NCI-H1930 (cell line): ENCODE measurements at places on chromosomes 16 and 17.

- no peak for DNase-seq
These were observed 42.0 kb downstream of the BAHCC1 start for GRCh38 chr17:81437191-81437651.

- DNase-seq = no peak
These were observed 10.7 kb upstream of the SMTNL2 start for GRCh38 chr17:4573669-4574068.

DNA sequence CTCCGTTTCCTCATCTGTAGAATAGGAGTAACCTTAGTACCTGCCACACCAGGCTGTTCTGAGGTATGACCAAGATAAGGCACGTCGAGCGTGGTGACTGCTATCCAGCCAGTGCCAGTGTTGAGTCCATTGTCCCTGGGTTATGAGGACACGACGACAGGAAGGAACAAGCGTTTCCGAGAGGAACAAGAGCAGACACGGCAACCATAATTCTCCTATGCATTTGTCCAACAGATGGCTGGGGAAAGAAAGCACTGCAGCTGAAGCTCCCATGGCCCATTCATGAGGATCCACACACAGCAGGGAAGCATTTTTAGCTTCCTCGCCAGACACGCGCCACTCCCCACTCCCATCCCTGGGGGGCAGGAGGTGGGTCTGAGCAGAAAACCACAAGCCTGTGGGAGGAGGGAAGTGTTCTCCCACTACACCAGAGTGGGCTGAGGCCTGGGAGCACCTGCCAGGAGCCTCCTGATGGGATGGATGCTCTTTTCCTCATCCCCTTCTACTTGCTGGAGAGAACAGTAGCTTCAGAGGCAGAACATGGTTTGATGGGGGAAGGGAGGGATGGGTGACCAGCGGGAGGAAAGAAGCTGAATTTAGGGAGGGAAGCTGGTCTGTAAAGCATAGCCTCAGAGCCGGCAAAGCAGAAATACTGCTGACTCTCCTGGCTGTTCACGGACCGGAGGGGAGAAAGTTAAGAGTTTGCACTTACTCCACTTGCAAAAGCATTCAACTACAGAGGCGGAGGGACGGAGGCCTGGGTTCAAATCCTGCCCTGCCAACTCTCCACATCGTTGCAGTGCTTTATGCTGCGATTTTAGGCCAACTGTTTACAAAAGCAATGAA is 2.7 kb downstream of the COTL1 start:
- no peak for DNase-seq

DNA sequence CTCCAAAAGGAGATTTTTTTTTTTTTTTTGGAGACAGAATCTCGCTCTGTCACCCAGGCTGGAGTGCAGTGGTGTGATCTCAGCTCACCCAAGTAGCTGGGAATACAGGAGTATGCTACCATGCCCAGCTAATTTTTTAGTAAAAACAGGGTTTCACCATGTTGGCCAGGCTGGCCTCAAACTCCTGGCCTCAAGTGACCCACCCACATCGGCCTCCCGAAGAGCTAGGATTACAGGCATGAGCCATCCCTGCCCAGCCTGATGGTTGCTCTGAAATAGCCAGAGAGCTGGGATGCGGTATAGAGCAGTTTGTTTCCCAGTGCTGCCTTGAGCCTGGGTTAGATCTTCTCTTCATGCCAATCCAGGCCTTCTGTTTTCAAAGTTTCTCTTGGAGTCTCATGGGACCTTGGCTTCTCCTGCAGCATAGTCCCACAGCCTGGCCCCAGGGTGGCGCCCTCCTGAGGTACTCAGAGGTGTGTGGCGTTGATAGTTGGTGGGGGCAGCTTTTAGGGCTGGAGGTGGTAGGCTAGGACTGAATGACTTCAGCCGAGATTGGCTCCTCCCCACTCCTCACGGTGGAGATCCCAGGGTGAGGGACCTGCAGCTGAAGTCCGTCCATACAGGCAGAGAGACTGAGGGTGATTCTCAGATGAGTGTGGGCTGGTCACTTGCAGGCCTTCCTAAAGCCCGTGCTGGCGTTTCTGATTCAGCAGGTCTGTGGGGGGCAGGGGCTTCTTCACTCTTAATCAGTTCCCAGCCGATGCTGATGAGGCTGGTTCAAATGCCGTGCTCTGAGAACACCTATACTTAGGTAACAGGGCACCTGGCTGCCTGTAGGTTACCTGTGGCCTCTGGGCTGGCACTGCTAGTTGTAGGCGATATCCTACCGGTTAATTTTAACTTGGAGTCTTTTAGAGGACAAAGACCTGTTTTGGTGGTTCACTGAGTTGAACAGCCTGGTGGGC is 52.0 kb downstream of the TNFRSF13B start:
- DNase-seq = no peak

GRCh38 chr17:3915581-3915994 is 677 bp downstream of the P2RX1 start:
- DNase-seq = no peak

GRCh38 chr17:78430892-78431691 is 52.6 kb downstream of the PGS1 start:
- DNase-seq = no peak

DNA sequence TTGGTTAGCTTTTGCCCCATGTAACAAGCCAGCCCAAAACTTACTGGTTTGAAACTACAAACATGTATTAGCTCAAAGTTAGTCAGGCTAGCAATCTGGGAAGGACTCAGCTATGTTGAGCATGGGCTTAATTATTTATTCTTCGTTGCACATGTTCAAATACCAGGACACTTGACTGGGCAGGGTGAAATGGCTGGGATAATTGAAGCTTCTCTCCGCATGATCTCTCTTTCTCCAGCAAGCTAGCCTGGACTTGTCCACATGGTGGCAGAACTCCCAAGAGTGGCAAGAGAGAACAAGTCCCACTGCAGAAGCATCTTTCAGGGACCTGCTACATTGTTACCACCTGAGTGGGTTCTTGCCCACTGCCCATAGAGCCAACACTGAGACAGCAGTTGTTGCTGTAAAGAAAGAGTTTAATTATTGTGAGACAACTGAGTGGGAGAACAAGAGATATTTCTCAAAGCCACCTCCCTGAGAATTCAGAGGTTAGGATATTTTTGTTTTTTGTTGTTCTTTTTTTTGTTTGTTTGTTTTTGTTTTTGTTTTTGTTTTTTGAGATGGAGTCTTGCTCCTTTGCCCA is 16.8 kb upstream of the ATF7IP2 start:
- no peak for DNase-seq

GRCh38 chr17:7589891-7590691 is at the start of gene SOX15:
Gene SOX15 (minus strand): TSS chr17:7590094. CDS start chr17:7589676, 418 bp downstream.
- no peak for DNase-seq

DNA sequence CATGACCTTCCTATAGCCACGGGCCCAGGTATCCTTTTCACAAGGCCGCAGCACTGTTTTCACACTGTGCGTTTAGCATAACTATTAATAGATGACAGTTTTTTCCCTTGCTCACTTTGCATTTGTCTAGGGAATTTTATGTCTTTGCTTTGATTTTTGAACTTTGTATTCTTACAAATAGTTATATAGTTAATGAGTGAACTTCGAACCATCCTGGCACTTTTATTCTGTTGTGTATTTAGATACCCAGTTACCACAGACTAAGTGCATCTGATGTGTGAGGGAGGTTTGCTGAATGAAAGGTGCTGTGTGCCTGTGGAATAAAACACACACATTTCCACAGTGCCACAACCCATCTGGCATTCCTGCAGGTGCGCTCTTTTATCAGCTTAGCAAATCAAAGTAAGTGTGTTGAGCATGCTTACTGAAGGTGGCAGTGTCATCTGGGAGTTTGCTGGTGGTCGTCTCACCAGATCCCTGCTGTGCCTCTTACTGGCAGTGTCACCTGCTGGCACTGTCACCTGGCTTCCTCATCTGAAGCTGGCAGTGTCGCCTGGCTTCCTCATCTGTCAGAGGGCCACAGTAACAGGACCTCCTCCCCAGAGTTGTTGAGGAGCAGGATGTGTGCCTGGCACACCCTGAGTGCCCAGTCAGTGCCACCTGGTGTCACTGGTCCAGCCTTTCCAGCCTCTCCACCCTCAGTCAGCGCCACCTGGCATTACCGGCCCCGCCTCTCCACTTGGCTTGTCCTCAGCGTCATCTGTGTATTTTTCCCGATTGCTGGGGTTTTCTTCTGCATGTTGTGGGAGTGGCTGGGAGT is 37.6 kb downstream of the USP10 start:
- DNase-seq = no peak

DNA sequence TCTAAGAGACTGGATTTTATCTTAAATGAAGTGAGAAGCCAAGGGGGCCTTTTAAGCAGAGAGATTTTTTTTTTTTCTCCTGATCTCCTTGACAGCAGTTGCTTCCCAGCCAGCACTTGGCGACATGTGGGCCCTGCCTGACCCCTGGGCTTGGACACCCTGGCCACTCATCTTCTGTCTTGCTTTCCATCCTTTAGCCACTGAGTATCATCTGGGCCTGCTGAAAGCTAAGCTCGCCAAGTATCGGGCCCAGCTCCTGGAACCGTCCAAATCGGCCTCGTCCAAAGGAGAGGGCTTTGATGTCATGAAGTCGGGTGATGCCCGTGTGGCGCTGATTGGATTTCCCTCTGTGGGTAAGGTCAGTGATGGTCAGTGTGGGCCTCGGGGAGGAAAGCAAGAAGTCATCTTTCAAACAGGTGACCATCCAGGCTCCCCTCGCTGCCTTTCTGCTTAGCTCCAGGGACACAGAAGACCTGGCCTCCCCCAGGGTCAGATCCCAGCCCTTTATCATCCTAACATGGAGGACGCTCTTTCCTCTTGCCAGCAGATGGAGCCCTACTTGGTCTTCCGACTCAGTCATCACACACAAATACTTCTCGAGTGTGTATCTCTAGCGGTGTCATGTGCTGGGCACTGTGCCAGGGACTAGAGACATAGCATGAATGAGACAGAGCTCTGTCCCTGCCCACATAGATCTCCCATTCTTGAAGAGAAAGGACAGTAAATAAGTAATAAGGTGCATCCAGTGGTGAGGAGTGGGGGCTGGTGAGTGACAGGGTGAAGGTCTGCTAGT is 6.1 kb downstream of the DRG2 start:
- DNase-seq = no peak

- DNase-seq = peak; percentile 26
These were observed 9.1 kb upstream of the PPP1R1B start for GRCh38 chr17:39617446-39618245.

- DNase-seq = no peak
These were observed 278 bp downstream of the RAB11FIP3 start for GRCh38 chr16:425740-426114.

GRCh38 chr16:25108054-25108453 is 3.5 kb upstream of the LCMT1 start:
- peak; percentile 39 for DNase-seq

DNA sequence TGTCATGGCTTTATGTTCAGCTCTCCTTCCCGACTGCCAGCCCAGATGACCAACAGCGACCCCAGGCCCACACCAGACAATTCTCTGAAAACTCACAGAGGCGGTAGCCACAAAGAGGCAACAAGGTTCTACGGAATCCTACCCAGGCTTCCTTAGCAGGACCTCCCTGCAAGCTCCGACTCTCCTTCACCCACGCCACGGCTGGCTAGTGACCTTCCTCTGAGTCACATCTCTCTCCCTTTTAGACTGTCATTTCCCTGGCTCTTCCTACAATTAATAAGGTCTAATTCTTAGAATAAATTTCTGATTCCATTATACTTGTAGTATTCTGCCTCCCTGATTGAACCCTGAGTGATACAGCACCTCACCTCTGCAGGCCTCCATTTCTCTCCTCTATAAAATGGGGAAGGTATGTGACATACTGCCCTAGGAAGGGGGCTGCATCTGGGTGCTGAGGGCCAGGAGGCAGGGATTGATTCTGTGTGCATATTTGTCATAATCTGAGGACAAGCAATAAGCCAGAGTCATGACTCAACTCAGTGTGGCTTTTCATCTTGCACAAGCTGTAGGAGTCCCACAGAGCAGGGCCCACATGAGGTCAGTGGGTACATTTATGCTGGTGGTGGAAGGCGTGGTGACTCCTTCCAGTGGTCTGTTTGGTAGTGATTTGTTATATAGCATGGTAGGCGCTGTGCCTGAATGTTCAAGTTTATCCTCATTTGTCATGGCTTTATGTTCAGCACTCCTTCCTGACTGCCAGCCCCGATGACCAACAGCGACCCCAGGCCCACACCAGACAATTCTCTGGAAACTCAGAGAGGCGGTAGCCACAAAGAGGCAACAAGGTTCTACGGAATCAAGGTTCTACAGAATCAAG is 46.2 kb downstream of the SMPD3 start:
- no peak for DNase-seq

DNA sequence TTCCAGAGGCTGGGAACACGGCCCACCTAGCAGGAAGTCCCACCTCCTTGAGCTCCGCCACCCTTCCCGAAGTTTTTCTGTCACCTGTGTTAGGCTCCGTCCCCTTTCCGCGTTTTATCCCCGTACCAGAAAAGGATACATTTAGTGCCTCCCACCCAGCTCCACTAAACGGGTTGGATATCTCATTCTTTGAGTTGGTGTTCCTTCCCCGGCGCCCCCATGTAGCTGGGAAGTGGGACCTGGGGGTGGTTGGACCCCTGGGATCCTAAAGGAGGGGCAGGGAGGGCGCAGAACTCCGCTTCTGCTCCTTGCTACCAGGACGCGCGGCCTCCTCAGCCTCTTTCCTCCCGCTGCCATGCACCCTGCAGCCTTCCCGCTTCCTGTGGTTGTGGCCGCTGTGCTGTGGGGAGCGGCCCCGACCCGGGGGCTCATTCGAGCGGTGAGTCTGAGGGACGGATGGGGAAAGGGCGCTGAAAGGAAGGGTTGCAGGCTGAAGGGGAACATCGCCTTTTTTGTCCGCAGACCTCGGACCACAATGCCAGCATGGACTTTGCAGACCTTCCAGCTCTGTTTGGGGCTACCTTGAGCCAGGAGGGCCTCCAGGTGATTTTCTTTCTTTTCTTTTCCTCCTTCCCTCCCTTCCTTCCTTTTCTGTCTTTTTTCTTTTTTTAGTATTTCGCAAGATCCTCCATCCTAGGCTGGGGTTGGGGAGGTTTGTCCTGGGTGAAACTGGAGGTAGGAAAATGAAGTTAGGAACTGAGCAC is 669 bp downstream of the RNF167 start:
- DNase-seq = no peak

GRCh38 chr17:55588446-55589242 is 77.4 kb upstream of the SMIM36 start:
- DNase-seq = no peak

GRCh38 chr17:64161380-64162176 is 31.6 kb upstream of the ERN1 start:
- no peak for DNase-seq

DNA sequence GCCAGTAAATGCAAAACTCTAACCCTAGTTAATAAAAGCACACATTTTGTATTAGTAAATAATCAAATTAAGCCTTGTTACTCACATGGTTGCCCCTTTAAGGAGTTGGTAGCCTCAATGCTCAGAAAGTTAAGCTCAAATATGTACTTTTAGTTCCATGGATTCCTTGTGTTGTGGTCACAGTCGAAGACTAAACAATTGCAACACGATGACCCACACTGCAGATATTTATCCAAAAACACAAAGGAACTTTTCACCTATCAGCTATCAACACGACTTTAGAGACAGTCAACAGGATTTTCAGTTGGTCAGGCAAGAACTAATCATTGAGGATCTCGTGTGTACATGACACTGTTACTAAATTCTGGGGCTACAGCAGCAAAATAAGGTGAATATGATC is 47.4 kb upstream of the NUDT7 start:
- no peak for DNase-seq
